AG08396 (cell line): ENCODE measurements at places on chromosomes 4 and X.

GRCh38 chr4:73668782-73669201, 48.6 kb upstream of the RASSF6 start:
- DNase-seq, result no peak

- peak; percentile 9 for DNase-seq
Measured at GRCh38 chrX:71489540-71489939, 43.4 kb upstream of the OGT start.

- DNase-seq, result no peak
Measured at GRCh38 chr4:76984127-76984526, 34.6 kb downstream of the SEPTIN11 start.

- no peak for DNase-seq
Measured at GRCh38 chrX:24204958-24205357, 55.4 kb downstream of the ZFX start.

DNA sequence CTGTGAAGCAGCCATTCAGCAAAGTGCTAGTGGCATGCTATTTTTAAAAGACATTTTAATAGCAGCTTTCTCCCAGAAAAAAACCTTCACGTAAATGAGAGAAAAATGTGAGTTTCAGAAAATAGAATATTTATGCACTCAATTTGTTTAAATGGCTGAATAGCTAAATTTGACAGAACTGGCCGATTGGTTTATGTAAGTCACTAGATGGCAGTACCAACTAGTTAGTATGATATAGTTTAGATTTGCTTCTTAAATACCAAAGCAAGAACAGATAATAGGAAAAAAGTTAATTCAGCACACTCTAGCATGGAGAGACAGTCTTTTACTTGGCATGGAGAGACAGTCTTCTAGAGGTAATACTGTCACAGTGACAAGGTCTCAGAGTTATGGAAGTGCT, 250.1 kb downstream of the SNCA start:
- no peak for DNase-seq

DNA sequence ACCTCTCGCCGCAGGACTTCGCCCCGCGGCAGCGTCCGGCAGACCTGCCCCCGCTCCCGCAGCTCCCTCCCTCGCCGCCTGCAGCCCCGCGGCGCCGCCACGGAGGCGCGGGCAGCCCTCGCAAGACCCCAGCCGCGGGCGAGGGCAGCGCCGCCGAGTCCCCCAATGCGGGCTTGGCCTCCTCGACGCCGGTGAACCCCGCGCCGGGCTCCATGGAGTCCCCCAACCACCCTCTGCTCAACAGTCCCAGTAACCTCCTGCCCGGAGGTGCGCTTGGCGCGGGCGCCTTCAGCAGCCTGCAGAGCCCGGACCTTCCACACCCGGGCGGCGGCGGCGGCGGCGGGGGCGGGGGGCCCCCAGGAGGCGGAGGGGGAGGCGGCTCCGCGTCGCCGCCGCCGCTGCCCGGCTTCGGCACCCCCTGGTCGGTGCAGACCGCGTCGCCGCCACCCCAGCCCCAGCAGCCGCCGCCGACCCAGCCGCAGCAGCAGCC, 1.2 kb downstream of the CPEB2 start:
- peak; percentile 70 for DNase-seq

DNA sequence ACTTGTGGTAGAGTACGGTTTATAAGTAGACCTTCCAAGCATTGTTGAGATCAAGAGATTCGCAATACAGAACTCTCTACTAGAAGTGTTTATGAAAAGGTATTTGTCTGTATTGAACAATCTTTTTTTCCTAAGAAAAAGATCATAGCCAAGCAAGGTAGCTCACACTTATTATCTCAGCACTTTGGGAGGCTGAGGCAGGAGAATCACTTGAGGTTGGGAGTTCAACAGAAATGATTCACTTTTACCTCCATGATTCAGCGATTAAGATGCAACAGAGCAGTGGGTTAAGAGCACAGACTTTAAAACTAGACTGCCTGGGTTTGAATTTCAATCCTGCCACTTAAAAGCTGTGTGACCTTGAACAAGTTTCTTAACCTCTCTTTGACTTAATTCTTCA, 74.3 kb downstream of the TMEM156 start:
- DNase-seq, result no peak

DNA sequence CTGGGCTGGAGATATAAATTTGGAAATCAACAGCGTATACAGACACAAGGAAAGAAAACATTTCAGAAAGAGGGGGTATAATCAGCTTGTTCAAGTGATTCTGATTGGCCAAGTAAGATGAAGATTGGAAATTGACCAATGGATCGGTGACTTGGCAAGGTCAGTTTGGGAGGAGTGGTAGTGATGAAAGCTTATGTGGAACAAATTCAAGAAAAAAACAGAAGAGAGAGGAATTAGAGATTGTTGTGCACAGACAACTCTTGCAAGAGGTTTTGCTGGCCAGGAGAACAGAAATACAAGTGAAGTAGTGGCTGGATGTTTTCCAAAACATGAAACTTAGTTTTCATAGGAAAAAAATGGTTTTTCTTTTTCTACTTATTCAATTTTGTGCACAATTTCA, 16.3 kb downstream of the CD38 start:
- no peak for DNase-seq

DNA sequence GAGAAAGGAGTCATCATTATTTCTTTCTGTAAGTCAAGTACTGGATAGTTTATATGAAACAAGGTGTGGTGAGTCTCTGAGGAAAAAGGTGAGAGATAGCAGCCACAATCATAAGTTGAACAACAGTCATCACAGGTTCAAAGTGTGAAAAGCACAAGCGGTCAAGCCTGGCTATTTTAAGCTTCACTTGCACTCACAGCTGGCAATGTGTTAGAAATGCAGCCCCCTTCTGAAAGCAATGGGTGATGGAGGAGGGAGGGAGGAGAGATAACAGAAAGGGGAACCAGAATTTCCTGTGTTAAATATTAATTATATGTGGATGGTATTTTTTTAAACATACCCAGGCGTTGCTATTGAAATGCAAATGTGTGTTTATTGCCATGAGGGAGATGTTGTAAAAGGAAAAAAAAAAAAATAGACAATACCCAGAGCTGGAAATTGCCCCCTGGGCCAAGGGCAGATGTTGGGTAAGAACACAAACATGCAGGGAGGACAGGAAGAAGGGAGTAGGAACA, 26.9 kb upstream of the BMP3 start:
- no peak for DNase-seq

DNA sequence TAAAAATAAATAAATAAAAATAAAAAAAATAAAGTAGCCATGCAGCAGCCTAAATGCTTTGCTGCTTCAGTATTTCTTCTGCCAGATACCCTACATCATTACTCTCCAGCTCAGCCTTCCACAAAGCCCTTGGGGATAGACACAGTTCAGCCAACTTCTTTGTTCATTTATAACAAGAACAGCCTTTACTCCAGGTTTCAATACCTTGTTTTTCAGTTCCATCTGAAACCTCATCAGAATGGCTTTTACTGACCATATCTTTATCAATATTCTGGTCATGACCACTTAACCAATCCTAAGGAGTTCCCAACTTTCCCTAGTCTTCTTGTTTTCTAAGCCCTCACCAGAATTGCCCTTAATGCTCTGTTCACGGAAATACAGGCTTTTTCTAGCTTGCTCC, 128.3 kb upstream of the MED14 start:
- DNase-seq, result no peak

DNA sequence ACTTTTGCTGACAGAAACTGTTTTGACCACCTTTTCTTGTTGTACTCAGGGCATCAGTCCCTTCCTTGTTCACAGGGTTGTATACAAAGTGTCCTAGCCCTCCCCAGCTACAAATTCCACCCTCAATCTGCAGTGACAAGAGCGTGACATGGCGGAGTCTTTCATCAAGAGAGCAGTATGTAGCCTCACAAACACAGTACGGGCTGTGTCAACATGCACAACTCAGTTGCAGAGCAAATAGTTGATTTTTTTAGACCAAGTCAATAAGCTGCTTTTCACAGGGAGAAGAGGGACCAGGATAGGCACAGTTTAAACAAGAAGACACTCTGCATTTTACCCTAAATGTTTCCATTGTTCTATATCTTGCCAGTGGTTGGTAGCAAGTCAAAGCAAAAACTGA, 8.6 kb upstream of the HS6ST2 start:
- no peak for DNase-seq

DNA sequence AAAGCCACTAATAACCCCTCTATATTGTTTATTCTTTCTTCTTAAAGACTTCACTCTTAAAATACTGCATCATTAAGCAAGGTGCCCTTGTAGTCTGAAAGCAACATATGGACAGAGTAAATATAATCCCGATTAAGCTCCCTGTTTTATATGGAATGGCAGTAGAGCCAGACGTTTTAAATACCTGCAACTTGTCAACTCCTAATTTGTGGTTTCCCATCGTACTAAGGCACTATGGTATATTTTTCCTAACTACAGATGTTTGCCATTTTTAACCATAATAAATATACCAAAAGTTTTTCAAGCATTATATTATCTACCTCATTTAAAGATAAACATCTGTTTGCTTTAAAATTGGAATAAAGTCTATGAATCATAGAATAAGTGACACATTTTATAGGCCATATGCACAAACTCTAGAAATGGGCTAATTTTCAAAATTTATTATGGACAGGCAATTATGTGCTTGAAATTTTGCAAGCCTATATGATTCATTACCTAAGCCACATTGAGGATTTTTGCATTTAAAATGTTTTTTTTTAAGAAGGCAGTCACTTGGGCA, 194.6 kb downstream of the FRMPD4 start:
- no peak for DNase-seq

DNA sequence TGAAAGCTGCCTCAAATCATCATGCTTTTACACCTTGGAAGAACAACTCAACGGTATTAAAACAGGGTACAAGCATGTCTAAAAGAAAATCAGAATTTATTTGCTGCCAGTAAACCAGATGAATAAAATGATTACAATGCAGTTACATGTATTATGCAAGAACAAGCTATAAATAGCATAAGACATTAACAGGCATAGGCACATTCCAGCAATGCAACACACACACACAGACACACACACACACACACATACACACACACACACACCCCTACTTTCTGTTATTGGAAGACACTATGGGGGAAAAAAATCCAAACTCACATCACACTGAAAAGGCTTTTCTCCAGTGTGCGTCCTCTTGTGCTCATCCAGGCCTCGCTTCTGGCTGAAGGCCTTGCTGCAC, 212.5 kb downstream of the PRDM5 start:
- DNase-seq, result peak; percentile 16

- peak; percentile 43 for DNase-seq
Measured at GRCh38 chrX:101462892-101463291, 22.4 kb upstream of the ARMCX4 start.

DNA sequence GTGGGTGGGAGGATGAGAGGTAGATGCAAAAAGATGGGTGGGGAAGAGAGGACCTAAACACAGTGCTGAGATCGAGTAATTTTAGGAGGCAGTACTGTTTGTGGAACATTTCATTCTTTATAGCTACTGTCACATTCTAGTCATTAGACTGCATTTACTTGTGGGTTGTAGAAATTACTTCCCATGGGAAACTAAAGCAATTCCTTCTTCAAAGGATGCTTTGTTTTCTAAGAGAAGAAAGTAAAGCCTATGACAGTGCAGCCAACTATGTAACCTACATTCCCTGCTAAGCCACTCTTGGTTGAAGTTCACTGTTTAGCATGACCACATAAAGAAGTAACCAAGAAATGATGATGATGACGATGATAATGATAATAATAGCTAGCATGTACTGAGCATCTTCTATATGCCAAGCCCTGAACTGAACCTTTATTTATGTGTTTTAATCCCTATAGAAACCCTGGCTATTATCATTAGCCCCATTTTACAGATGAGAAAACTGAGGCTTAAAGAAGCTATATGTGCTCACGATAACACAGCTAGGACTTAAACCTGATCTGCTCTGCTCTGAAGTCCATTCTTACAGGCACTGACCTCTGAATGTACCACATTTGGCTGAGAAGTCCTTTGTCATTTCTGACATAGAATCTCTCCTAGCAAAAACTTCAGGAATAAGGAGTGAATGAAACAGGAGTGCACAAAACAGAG, 114.5 kb upstream of the KIT start:
- peak; percentile 50 for DNase-seq

DNA sequence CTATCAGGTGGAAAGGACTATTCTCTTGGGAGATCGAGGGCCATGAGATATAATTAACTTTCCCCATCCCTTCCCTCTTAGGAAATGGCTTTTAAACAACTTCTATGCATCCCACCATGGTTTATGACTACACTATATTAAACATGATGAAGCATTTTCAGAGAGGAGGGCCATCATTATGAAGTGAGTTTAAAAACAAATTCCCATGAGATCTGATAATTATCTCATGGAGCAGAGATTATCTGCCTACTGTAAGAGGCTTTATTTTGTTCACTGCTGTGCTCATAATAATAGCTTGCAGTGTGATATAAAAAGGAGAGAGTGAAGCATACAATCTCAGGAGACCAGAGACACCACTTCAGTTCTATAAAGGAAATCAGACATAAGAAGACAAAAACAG, 330.5 kb upstream of the ZFP42 start:
- no peak for DNase-seq

GRCh38 chr4:89725268-89725667, 111.7 kb downstream of the SNCA start:
- DNase-seq, result no peak

DNA sequence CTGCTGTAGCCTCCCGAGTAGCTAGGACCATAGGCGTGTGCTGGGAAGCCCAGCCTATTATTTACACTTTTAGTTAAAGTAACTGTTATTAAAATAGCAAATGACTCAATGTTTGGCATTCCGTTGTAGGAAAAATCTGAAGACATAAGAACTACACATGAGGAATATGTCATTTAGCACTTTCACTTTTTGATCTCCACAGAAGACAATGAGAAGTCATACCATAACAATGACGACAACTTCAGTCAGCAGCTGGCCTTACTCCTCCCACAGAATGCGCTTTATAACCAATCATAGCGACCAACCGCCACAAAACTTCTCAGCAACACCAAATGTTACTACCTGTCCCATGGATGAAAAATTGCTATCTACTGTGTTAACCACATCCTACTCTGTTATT, 6.7 kb downstream of the GPR34 start:
- DNase-seq, result peak; percentile 10

DNA sequence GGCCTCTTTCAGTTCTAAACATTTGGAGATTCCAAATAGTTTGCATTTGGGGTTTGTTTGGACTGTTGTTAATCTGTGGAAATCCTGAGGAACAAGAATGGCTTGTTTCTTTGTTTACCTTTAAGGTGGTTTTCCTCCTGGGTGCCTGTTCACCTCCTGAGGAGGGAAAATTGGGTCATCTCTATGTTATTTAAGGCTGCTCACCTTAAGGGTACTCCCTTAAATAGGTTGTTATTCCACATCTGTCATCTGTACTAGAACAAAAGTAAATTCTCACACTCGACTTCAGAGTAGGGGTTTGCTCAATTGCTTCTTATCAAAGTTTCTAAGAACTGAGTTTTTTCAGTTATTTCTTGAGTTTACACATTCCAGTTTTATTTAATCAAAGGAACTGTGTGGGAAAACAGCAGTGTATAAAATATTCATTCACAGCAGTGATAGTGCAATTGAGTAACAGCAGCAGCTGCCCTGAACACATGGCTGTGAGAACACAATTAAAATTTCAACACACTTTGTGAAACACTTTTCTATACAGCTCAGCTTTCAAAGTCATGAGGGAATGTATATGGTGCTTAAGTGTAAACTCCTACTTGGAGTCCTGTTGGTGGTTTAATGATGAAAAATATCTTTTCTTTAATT, 238.5 kb upstream of the PGRMC2 start:
- DNase-seq, result no peak
